Common myeloid progenitor, CD34-positive (primary cell): ENCODE measurements at places on chromosomes 3 and 15.
A peak's percentile ranks its signal among the peaks of the same experiment; 100 is the strongest.

- DNase-seq: no peak
These were observed 30.2 kb downstream of the FAM174B start for GRCh38 chr15:92625251-92625980.

- DNase-seq: peak; percentile 13
These were observed 114.6 kb downstream of the SEMA5B start for GRCh38 chr3:122912772-122913538.

DNA sequence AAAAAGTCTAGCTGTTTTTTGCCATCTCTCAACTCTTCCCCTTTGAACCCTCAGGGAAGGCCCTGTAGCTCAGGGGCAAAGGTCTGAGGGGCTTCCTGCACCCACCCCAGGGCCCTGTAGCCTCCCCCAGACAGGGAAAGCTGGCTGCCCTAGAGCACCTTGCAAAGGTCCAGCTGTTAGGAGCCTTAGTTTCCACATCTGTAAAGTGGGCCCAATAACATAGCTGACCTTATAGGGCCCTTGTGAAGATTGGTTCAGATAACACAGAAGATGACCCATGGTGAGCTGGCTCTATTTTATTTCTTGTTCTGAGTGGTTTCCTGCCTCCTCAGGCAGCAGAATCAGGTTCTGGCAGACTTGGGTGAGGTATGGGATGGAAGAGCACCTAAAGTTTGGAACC, 55.2 kb upstream of the SMAD6 start:
- no peak for DNase-seq

DNA sequence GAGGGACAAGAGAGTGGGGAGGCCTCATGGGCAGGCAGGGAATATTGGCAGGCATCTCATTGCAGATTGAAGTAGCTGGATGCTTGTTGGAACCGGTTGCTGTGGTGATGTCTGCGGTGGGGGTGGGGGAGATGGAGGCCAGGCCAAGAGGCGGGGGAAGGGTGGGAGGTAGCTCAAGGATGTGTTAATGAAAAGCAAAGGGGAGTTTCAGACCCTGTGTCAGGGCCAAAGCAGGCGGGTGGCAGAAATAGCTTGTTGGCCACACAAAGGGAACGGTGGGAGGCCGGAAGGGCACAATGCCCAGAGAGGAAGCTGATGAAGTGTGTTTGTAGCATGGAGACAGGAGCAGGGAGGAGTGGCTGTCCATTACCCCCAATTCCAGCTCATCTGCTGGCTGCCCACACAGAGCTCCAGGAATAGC, 28.0 kb downstream of the CCDC33 start:
- no peak for DNase-seq

GRCh38 chr3:177356113-177356512, 158.8 kb upstream of the TBL1XR1 start:
- DNase-seq: no peak

DNA sequence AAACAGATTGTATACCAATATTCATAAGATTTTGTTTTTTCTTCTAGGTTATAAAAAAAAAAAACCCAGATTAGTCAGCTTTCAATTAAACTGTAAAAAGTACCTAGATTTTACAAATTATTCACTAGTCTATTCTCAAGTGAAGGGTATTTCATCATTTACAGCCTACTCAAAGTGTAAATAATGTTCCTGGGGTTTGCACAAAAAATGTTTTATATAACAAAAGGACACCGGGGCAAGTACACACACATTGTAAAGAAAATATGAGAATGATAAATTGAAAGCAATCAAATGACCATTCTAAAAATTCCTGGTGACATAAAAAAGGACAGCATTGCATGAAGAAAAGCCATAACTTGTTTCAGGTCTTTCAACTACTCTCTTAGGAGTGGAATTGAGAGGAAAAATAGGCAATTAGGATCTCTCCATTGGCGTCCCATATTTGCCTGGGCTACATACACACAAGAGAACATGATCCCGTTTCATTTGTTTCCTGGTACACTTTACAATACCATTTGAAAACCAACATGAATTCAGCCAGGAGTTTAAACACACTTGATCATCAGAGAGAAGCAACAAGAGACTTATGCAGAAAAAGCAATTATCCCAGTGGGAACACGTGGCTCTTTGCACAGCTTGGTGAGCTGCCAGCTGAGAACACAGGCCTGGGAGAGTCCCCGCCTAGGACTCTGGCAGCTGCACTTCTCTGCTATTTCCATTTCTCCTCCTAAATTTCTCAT, 1039.2 kb downstream of the ROBO1 start:
- no peak for DNase-seq

DNA sequence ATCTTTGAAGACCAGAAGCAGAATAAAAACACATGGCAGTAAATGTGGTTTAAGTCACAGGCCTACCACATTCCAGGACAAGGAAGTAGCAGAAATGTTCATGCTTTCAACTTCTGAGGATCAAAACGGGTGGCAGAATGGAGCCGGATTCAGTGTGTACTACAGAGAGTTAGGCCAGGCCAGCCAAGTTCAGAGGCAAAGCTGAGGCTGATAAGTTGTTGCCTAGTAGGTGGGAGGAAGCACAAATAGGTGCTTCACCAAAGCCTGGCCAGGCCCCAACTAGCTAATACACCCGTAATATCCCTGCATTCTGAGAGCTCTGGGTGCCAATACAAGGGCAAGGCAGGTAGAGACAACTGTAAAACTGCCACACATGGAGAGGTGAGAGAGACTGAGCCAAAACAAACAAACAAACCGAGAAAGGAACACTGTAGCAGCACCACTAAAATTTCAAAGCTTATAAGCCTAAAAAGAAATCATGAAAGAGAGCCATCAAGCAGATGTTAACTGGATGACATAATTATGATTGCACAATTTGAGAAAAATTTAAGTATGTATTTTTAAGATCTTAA, 156.4 kb upstream of the CBLB start:
- no peak for DNase-seq

GRCh38 chr15:56537881-56538280, 72.9 kb upstream of the MNS1 start:
- peak; percentile 53 for DNase-seq

GRCh38 chr3:144629381-144629780, 657.8 kb downstream of the DIPK2A start:
- no peak for DNase-seq

DNA sequence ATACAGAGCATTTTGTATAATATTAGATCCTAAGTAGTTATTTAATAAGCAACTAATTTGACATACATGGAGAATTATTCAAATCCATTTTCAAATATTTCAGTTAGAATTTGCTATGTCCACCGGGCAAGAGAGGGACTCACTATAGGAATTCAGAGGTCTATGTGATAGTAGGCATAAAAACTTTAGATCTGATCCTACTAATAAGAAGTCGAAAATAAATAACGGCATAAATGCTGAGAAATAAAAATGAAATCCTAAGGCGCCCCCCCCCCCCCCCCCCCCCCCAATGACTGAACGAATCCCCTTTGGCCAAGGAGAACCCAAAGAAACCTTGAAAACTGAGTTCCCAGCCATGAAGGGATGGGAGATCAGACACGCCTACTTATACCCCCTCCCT, 80.6 kb downstream of the ZNF385D start:
- DNase-seq: no peak

DNA sequence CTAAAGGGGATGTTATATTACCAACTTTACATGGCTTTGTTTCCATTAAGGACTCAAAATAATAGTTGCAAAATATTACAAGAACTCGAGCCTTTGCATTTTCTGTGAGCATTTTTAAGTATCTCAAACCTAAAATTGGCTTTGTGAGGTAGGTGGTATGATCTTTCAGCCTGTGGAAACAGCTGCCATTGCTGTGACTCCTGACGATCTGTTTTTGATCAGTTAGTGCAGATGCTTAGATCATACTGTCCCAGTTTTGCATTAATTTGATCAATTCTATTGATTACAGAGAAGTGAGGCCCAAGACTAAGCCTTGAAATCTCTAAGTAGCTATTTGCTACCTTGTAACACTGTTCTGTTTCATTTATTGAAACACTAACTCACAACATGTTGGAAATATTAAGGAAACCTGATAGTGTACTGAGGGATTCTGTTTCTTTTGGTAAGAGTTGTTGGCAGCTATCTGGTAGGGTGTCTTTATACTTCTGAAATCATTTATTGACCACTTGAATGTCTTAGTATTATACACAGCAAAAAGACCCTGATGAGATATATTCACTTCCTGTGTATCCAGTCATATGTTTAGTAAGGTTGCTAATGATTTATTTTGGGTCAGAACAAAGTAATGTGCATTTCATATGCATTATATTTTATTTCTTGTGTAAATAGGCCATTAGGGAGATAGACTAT, 14.8 kb downstream of the SKIL start:
- DNase-seq: no peak

DNA sequence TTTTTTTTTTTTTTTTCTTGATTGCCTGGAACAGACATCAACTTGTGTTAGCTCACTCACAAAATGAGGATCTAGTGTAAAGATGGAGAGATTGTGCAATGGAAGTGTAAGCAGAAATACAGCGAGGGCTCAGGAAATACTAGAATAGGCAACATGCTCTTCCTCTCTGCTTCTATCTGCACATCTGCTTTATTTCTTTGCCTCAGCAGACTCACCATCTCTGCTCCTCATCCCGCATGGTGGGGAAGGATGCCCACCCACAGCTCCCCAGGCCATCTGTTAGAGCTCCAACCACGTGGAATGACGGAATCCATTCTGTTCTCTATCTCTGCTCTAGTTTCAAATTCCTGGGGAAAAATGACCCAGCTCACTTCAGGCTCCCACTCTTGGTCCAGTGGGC, 128.0 kb upstream of the ADAMTS9 start:
- DNase-seq: no peak

GRCh38 chr3:107753494-107753893, 230.7 kb downstream of the BBX start:
- peak; percentile 59 for DNase-seq

- no peak for DNase-seq
These were observed 40.0 kb downstream of the TRH start for GRCh38 chr3:130014526-130014925.

GRCh38 chr15:42891569-42891968, 29.0 kb downstream of the TTBK2 start:
- DNase-seq: no peak

GRCh38 chr3:157370867-157371266, 65.8 kb upstream of the PTX3 start:
- DNase-seq: no peak
